Activated T-helper 17 cell treated with anti-CD3 and anti-CD28 coated beads, Interleukin-2, amount 50 U/mL, for 72 hours (primary cell): ENCODE measurements at places on chromosomes 11 and 22.

GRCh38 chr11:62466444-62466843 lies 47.6 kb downstream of the SCGB1A1 start:
- ATAC-seq: no peak
- no peak overlapping the region for H3K27ac ChIP-seq
- H3K4me3 ChIP-seq: no peak overlapping the region
- H3K4me1 ChIP-seq: no peaks in the 10 kb centered on the region
- H3K36me3 ChIP-seq: no peaks in the 10 kb centered on the region
- H3K27me3 ChIP-seq: no peaks in the 10 kb centered on the region

DNA sequence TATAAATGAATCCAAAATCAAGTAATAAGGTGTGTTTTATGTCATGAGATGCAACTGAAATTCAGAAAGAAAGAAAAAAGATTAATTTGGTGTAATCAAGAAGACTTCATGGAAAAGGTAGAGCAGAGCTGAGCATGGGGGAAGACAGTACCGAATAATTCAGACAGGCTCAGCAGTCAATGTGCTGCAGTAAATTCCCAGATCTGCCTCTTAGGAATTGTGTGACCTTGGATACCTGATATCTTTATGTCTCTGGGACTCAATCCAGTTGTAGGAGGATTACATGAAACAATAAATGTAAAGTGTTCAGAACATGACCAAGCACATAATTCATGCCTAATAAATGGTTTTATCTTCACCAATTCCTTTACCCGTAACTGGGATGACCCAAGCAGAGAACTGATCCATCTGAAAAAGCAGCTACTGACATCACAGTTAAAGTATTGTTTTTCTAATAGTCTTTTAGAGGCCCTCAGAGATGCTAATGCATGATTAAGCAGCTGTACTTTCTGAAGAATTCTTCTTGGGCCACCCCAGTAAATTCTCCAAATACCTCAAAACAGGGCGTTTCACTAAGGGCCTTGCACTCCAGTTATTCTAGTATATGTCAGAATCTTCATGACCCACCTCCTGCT lies 7.8 kb downstream of the MS4A12 start:
- no peaks in the 10 kb centered on the region for H3K36me3 ChIP-seq
- ATAC-seq: no peak
- H3K27me3 ChIP-seq: peaks cover 31% of the 10 kb centered on the region
- H3K4me3 ChIP-seq: no peak overlapping the region
- no peak overlapping the region for H3K27ac ChIP-seq

- H3K4me1 ChIP-seq: no peaks in the 10 kb centered on the region
- no peak overlapping the region for H3K27ac ChIP-seq
- no peak for ATAC-seq
- no peak overlapping the region for H3K4me3 ChIP-seq
- H3K36me3 ChIP-seq: no peaks in the 10 kb centered on the region
These were observed 8.8 kb downstream of the C11orf96 start for GRCh38 chr11:43951231-43951630.

DNA sequence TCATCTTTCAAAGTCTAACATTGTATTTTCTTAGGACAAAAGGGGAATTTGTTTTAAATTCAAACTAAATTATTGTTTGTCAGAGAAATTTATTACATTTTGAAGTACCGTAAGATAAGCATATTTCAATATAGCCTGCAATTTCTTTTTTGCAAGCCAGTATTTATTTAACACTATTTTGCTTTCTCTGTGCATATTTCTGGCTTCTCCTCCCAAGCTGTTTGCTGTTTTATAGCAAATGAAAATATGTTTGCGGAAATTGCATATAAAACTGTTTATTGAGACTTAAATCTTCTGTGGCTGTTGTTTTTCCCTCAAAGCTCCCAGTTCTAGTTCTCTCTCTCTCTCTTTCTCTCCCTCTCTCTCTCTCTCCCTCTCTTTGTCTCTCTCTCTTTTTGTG lies 866.8 kb downstream of the FAM181B start:
- H3K4me3 ChIP-seq: no peak overlapping the region
- H3K27ac ChIP-seq: no peak overlapping the region
- H3K4me1 ChIP-seq: peaks cover 9% of the 10 kb centered on the region
- H3K27me3 ChIP-seq: no peaks in the 10 kb centered on the region

DNA sequence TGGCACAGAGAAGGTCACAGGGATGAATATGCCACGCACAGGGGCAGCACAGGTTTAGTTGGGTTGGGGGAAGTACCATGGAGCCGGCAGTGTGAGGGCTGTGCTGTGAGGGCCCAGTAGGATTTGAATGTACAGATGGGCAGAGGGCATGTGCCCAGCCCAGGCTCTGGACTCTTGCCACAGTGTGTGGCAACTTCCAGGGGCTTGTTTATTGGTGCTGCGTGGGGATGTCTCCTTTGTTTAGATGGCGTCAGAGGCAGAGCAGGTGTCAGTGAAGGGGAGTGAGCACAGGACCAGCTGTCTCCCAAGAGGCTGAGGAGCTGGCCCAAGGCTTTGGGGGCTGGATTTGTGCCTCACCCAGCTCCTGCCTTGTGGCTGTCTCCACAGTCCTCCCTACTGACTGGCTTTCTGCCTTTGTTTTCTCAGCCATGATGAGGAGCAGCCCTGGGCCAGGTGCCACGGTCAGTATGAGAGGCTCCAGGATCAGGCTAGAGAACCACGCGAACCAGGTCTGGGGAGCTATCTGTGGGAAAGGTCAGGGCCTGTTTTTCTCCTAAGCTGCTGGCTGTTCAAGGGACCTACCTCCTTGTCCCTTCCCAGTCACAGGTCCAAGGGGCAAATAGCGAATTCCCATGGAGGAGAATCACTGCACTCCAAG lies 21.9 kb downstream of the SUN2 start:
- peaks cover 26% of the 10 kb centered on the region for H3K4me1 ChIP-seq
- ATAC-seq: peak; percentile 11
- H3K4me3 ChIP-seq: no peak overlapping the region
- H3K27me3 ChIP-seq: no peaks in the 10 kb centered on the region
- peaks cover 100% of the 10 kb centered on the region for H3K36me3 ChIP-seq
- peak overlapping the region; percentile 81 for H3K27ac ChIP-seq

DNA sequence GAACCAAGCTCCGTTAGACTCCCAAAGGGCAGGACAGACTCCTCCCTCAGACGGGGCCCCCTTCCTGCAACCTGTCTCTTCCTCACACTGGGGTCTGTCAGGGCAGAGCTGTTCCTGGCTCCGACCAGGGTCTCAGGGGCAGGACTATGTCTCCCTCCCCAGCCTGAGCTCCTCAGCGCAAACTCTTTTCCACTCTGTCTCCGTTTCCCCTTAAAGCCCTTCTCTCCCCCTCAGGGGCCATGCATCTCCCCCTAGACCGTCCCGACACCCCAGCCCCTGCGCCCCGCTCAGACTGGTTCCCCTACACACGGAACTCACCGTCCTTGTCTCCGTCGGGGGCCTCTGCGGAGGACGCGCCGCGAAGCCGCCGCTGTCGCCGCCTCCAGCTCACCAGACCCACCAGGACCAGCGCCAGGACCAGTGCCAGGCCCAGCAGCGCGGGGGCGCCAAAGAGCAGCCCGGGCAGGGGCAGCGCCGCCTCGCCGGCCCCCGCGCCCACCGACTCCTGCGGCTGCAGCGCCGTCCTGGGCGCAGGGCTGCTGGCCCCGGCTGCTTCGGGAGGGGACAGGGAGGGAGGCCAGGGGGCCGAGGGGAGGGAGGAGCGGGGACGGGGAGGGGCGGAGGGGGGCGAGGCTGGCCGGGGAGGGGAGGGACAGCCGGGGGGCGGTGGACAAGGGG lies 684 bp downstream of the TNFRSF13C start:
- H3K4me1 ChIP-seq: peaks cover 5% of the 10 kb centered on the region
- H3K36me3 ChIP-seq: peaks cover 5% of the 10 kb centered on the region
- ATAC-seq: peak; percentile 80
- peak overlapping the region; percentile 68 for H3K4me3 ChIP-seq

DNA sequence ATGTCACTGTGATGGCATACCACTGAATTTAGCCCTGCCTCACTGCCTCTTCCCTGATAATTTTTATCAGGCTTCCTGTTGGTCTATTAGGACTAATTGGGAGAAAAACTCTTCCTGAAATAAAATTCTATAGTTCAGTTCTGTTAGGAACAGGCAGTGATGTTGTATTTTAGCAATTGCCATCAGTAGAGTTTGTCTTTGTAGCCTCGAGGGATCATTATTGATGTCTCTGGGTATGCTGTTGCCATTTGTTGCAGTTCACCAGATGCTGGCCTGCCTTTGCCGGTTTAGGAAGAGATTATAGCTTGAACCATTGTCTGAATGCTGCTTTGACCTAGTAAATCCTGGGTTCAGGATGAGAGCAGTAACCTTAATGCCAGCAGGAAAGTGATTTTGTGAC lies 41.0 kb downstream of the KDM2A start:
- no peak for ATAC-seq
- peaks cover 35% of the 10 kb centered on the region for H3K36me3 ChIP-seq
- no peak overlapping the region for H3K27ac ChIP-seq
- H3K4me1 ChIP-seq: peaks cover 16% of the 10 kb centered on the region

DNA sequence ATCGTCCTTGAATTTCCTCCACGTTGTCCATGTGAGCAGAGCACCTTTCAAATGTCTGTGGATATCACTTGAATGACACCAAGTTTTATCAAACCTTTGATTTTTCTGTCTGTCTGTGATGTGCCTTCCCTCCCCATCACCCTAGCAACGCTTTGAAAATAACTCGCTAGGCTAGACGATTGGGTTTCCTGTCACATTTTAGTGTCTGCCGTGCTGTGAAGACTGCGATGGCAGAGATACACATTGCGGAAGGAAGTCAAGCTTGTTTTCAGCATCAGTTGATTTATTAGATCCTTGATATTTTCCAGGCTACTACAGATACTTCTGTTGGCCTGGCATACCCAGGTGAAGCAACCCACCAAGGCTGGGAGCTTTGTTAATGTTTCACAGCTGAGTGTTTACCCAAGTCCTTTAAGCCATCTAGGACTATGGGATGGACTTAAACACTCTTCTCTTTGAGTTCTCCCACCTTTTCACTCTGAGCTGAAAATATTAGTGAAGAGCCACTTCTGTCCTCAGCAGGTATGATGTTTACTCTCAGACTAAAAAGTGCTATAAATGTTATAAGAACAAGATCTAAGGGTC lies 93.6 kb upstream of the CD44 start:
- H3K36me3 ChIP-seq: peaks cover 1% of the 10 kb centered on the region
- peak overlapping the region; percentile 83 for H3K4me3 ChIP-seq
- H3K27me3 ChIP-seq: no peaks in the 10 kb centered on the region
- peak overlapping the region; percentile 97 for H3K27ac ChIP-seq

DNA sequence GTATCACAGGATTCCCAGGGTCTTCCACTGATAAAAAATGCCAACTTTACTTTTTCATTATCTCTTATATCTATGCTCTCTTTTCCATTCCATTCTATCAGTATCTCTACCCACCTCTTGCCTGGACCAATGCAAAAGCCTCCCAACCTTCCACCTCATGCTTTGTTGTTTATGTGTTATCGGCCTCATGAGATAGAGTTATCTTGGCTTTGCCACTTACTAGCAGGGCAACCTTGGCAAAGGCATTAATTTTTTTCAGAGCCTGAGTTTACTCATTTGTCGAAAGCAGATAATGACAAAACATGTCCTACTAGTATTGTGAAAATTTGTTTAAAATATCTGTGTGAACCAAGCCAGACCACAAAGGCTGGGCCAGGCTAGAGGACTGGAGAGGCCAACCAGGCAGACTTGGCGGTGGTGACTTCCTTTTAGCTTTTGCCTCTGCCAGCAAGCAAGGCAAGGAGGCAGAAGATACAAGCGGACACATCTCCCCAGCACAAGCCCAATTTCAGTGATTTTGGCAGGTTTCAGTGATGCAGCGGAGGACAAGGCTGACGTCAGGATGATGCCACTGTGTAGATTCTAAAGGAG lies 106.9 kb downstream of the ADAMTS15 start:
- no peaks in the 10 kb centered on the region for H3K36me3 ChIP-seq
- no peak overlapping the region for H3K4me3 ChIP-seq
- no peak overlapping the region for H3K27ac ChIP-seq
- H3K27me3 ChIP-seq: peaks cover 17% of the 10 kb centered on the region
- H3K4me1 ChIP-seq: no peaks in the 10 kb centered on the region

GRCh38 chr11:69380921-69381581 lies 87.1 kb downstream of the MYEOV start:
- no peak overlapping the region for H3K27ac ChIP-seq
- H3K27me3 ChIP-seq: no peaks in the 10 kb centered on the region
- no peaks in the 10 kb centered on the region for H3K36me3 ChIP-seq
- no peaks in the 10 kb centered on the region for H3K4me1 ChIP-seq

GRCh38 chr11:134228625-134229024 lies 4.2 kb downstream of the VPS26B start:
- H3K27me3 ChIP-seq: no peaks in the 10 kb centered on the region
- peaks cover 12% of the 10 kb centered on the region for H3K36me3 ChIP-seq
- no peak overlapping the region for H3K4me3 ChIP-seq
- ATAC-seq: no peak
- H3K27ac ChIP-seq: no peak overlapping the region
- H3K4me1 ChIP-seq: peaks cover 39% of the 10 kb centered on the region

DNA sequence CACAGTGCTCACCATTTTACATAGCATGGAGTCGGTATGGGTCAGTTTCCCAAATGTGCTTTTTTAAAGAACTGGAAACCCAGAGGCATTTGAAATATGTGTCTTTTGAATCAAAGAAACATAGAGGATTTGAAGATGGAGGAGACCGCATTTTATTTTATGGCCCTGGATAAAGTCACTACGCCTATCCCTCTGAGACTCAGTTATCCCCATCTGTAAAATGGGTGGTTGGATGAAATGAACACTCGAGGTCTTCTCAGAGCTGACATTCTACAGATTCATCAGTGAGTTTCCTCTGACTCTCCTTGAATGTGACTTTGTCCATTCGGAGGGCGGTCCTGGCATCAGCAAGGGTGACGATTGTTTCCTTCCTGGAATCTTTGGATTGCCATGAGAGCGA lies 135.1 kb downstream of the MIAT start:
- ATAC-seq: no peak
- H3K27ac ChIP-seq: no peak overlapping the region
- H3K4me1 ChIP-seq: peaks cover 5% of the 10 kb centered on the region
- H3K36me3 ChIP-seq: peaks cover 65% of the 10 kb centered on the region

DNA sequence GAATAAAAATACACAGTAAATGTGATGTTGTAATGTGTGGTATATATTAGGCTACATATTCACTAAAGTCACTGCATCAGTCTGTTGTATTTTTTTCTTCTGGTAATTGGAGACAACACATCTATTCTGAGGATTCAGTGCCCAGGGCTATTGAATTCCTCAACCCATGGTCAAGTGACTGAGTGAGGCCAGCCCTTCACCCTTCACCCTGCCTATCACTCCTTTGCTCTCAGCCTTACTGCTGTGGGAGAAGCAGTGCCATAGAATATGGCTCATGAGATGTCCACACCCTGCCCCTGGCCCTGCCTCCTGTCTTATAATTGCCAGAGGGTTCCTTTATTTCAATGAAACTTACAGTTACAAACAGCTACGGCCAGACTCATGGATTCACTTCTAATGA lies 295.6 kb downstream of the NTM start:
- H3K4me3 ChIP-seq: no peak overlapping the region
- no peak overlapping the region for H3K27ac ChIP-seq

GRCh38 chr11:40162901-40163883 lies 1296.3 kb downstream of the LRRC4C start:
- no peak for ATAC-seq
- H3K4me3 ChIP-seq: no peak overlapping the region
- no peaks in the 10 kb centered on the region for H3K4me1 ChIP-seq
- H3K27me3 ChIP-seq: no peaks in the 10 kb centered on the region
- no peak overlapping the region for H3K27ac ChIP-seq

- peaks cover 10% of the 10 kb centered on the region for H3K4me1 ChIP-seq
- no peaks in the 10 kb centered on the region for H3K36me3 ChIP-seq
- no peak for ATAC-seq
- no peak overlapping the region for H3K4me3 ChIP-seq
These were observed 38.7 kb downstream of the KCNJ1 start for GRCh38 chr11:128828350-128828749.

- H3K4me3 ChIP-seq: no peak overlapping the region
- no peak overlapping the region for H3K27ac ChIP-seq
- no peaks in the 10 kb centered on the region for H3K4me1 ChIP-seq
- no peaks in the 10 kb centered on the region for H3K27me3 ChIP-seq
These were observed 66.3 kb downstream of the PRDM11 start for GRCh38 chr11:45212566-45213315.
